ENCODE measurements at places on chromosomes 1 and 21. TPM values are rescaled to one million over a fixed set of nuclear protein-coding genes. Genes with fewer than 3 reads are reported as not detected.

GRCh38 chr1:51661081-51661518 is 44.2 kb downstream of the OSBPL9 start:
- DNase-seq: peak; percentile 87

- DNase-seq: no peak
Observed at GRCh38 chr1:243585982-243586381, 264.1 kb downstream of the AKT3 start.

DNA sequence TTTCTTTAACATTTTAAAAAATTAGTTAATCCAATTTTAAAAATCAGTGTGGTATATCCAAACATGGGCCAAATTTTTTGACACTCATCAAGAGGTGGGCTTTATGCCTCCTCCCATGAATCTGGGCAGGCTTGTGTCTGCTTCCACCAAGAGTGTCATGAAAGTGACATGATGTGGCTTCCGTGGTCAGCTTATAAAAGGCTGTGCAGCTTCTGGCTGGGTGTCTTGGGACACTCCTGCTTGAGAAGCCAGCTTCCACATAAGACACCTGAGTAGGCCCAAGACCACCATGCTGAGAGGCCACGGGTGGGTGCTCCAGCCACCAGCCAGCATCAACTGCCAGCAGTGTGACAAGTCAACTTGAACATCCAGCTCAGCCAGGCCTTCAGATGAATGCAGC is 74.3 kb upstream of the RUNX3 start:
- DNase-seq: no peak

DNA sequence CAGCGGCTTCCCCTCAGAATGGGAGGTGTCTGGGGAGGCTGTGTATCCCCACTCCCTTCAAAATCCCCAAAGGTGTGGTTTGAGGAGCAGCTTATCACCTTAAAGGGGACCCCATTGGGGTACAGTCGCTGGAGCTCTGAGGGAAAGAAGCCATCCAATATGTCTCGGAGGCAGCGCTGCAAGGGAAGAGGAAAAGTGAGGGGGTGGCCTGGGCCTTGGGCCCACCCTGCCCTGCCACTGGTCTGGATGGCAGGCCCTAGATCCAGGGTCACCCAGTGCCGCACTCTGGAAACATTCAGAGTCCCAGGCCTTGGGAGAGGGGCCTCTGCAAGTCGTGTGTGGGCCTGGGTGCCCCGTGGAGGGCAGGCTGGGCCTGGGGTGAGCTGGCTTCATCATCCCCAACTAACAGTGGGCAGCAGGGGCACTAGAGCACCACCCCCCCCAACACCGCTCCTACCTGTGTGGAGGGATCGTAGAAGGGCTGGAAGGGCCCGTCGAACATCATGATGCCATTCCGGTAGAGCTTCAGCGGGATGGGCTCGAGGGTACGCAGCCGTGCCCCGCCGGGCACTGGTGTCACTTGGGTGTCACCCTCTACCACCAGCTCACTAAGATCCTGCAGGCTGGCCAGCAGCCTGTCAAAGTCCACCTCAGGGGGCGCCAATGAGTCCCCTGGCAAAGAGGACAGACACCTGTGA is 5.6 kb downstream of the SH3BGRL3 start:
- DNase-seq: no peak

DNA sequence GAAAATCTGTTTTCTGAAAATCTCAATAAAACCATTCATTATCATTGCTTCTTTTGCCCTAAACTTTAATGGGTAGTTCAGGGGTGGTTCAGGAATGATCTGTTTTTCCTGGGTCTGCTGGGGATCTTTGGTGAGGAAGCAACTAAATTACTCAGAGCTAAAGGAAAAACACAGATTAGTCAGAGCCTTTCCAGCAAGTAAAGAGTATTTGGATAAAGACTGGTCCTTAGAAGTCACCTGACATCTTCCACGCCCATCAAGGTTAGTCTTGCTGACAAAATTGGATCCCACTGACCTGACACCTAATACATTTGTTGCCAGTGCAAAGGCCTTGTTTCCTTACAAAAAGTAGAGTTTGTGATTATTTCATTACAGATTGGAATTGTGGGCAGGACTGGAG is 24.2 kb downstream of the HSPA13 start:
- no peak for DNase-seq

The FTCD gene
- polyA plus RNA-seq: 1.4 TPM

The OVAAL gene
- polyA plus RNA-seq: not detected

The SLAMF9 gene
- not detected for polyA plus RNA-seq

The CAMTA1 gene
- 45.4 TPM for polyA plus RNA-seq
